ENCODE measurements at places on chromosomes 3 and 15. TPM values are rescaled to one million over a fixed set of nuclear protein-coding genes. Genes with fewer than 3 reads are reported as not detected.

The CD80 gene
- total RNA-seq = not detected

The PLCB2 gene
- 17.7 TPM for total RNA-seq

The OR5K2 gene
- total RNA-seq = not detected

The TRIM42 gene
- total RNA-seq = not detected

The SERPINI1 gene
- total RNA-seq = 6.2 TPM

The ECE2 gene
- not detected for total RNA-seq

The AHSG gene
- total RNA-seq = not detected

The BHLHE40 gene
- 109 TPM for total RNA-seq

The IFRD2 gene
- 118 TPM for total RNA-seq

The ISL2 gene
- total RNA-seq = not detected

The CNTN3 gene
- total RNA-seq = 9.7 TPM

The CHL1 gene
- total RNA-seq = 7.5 TPM

The TUSC7 gene
- not detected for total RNA-seq

- H3K27me3 ChIP-seq = no peaks in the 10 kb centered on the region
- no peaks in the 10 kb centered on the region for H3K36me3 ChIP-seq
- no peak overlapping the region for H3K27ac ChIP-seq
- no peaks in the 10 kb centered on the region for H3K4me1 ChIP-seq
- DNase-seq = no peak
- no peak overlapping the region for H3K4me3 ChIP-seq
These were observed 35.2 kb downstream of the SRPRB start for GRCh38 chr3:133840767-133841166.

GRCh38 chr3:166111562-166111961 is 274.3 kb upstream of the BCHE start:
- H3K27me3 ChIP-seq = no peaks in the 10 kb centered on the region
- H3K36me3 ChIP-seq = no peaks in the 10 kb centered on the region
- no peak overlapping the region for H3K4me3 ChIP-seq
- no peaks in the 10 kb centered on the region for H3K4me1 ChIP-seq

GRCh38 chr3:125166599-125167136 is 45.9 kb downstream of the SLC12A8 start:
- no peak overlapping the region for H3K4me3 ChIP-seq
- no peaks in the 10 kb centered on the region for H3K27me3 ChIP-seq
- H3K36me3 ChIP-seq = no peaks in the 10 kb centered on the region
- H3K4me1 ChIP-seq = peaks cover 13% of the 10 kb centered on the region

DNA sequence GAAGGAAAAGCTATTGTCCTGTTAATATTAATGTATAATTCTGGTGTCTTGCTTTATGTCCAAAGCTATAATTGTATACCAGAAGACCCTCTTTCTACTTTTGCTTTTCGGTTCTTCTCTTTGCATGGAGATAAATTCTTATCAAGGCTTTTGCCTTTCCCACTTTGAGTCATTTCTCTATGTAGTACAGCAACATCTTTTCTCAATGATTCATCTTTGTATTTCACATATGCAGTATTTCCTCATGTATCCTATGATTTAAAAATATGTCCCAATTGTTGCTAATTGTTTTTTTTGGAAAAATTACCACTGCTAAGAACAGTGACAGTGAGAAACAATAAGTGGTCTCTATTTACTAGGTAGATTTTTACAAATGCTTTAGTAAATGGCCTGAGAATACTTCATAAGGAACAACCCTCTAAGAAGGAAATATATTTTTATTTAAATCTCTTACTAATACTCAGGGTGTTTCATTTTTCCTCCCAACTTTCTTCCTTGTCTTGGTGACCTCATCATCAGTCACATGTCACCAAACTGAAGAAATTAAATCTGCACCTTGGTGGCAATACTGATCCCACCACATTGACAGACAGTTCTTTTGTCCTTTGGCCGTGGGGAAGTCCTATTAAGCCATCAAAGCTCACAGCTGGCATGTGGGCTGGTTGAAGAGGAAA is 290.6 kb downstream of the SATB1 start:
- no peak overlapping the region for H3K27ac ChIP-seq
- no peak overlapping the region for H3K4me3 ChIP-seq
- DNase-seq = no peak
- H3K36me3 ChIP-seq = no peaks in the 10 kb centered on the region

DNA sequence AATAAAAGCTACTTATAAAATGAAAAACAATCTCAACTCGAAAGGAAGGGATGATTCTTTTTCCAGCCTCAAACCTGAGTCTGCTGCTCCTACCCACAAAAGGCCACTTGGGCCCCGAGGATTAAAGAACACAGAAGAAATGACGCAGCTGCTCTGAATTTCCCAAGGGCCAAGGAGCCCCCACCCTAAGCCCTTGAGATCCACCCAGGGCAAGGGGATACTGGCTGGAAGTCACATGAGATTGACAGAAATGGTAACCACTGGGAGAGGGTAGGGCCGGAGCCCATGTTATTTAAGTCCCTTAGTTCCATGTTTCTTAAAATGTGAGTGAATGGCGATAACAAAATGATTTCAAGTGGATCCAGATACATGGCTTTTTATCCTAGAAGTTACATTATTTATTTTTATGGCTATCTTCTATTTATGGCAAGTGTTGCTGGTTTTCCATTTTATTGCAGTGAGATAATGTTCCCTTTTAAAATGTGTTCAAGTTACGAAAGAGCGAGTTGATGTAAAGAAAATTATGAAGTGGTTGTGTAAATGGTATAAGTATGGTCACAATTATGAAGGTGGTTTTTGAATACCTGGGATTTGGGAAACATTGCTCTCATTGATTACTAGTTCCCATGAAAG is 16.8 kb downstream of the IGDCC4 start:
- H3K27me3 ChIP-seq = no peaks in the 10 kb centered on the region
- H3K4me3 ChIP-seq = no peak overlapping the region
- DNase-seq = no peak
- no peaks in the 10 kb centered on the region for H3K4me1 ChIP-seq
- no peak overlapping the region for H3K27ac ChIP-seq

DNA sequence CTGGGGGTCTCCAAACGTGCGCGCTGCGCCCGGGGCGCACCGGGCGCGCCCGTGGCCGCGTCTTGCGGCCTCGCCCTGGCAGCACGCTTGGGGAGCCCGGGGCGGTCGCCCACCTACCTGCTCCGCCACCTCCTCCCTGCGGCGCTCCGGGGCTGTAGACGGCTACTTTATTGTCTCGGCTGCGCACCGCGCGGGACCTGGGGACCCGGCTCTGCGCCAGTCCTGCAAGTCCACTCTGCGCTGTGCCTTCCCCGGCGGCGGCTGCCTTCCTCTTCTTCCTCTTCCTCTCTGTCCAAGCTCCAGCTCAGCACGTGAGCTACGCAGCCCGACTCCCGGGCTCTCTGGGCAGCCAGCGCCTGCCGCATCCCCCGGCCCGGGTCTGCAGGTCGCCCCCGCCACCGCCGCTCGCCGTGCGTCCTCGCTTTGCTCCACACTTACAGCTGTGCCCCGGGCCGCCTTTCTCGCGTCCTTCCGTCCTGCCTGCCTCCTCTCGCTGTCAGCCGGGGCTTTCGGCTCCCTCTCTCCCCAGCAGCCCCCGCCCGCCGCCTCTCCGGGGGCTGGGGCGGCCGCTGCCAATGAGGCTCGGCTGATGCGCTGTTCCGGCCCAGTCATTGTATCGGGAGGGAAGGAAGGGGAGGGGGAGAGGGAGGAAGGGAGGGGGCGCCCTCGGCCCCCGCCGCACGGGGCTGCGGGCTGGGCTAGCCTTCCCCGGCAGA is 156.4 kb upstream of the FRMD4B start:
- H3K4me1 ChIP-seq = peaks cover 3% of the 10 kb centered on the region
- peak overlapping the region; percentile 71 for H3K4me3 ChIP-seq
- no peaks in the 10 kb centered on the region for H3K27me3 ChIP-seq
- no peak for DNase-seq
- no peaks in the 10 kb centered on the region for H3K36me3 ChIP-seq
- H3K27ac ChIP-seq = no peak overlapping the region

DNA sequence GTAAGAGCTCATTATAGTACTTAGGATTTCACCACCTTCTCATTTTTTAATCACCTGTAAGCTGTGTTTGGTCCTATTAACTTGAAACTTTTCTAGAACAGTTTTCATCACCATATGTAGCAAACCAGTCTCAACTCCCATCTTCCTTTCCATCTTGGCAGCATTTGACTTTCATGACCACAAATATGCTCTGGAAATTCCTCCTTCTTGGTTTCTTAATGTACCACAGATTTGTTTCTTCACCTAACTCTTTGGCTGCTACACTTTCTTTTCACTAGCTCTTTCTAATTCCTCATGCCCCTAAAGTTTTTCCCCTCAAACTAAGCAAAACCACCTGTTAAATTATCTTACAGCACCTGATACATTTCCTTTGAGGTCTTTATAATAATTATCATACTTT is 13.2 kb upstream of the NMB start:
- H3K4me1 ChIP-seq = no peaks in the 10 kb centered on the region
- no peak overlapping the region for H3K4me3 ChIP-seq
- H3K36me3 ChIP-seq = peaks cover 11% of the 10 kb centered on the region
- H3K27ac ChIP-seq = no peak overlapping the region

- no peak overlapping the region for H3K4me3 ChIP-seq
- H3K36me3 ChIP-seq = peaks cover 8% of the 10 kb centered on the region
- no peaks in the 10 kb centered on the region for H3K27me3 ChIP-seq
- no peak overlapping the region for H3K27ac ChIP-seq
- DNase-seq = no peak
These were observed 10.0 kb downstream of the MRPS25 start for GRCh38 chr3:15055019-15055557.

GRCh38 chr3:135982404-135982761 is 16.9 kb downstream of the PPP2R3A start:
- no peak overlapping the region for H3K4me3 ChIP-seq
- no peaks in the 10 kb centered on the region for H3K4me1 ChIP-seq
- H3K27ac ChIP-seq = no peak overlapping the region
- no peaks in the 10 kb centered on the region for H3K27me3 ChIP-seq

DNA sequence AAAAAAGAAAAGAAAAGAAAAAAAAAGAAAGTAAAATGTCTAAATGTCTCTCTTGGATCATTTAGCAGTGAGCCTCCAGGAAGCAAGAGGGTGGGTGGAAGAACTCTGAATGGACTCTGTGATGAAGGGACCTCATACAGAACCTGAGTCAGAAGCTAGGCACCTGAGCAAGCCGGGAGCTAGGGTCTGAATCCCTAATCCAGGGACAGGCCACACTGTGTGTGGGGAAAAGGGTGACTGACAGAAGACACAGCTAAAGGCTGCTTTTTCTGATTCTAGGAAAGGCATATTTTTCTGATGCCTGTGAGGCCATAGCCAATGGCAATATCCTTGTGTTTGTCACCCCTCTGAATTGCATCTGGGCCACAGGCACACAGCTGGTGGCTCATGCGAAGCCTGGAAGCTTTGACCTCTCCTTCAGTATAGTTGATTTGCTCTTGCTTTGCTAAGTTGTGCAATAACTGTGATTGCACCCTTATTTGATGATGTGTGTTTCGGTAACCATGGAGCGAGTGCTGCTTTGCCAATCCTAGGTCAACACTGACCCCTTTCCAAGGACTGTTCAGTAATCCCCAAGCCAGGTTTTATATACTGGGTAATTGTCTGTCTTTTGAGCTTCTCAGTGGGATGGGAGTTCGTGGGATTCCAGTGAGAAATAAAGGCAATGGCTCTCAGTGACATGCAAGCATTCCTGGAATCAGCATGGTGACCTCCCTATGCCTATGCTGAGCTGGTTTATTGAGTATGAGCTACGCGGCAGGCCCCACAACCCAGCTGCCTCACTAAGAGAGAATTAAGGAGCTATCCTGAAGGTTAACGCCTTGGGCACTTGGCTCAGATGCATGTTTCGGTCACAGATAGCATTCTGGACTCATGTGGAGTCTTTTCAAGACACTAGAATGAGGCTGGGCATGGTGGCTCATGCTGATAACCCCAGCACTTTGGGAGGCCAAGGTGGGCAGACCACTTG is 49.0 kb upstream of the OSBPL11 start:
- H3K27ac ChIP-seq = no peak overlapping the region
- no peak overlapping the region for H3K4me3 ChIP-seq
- H3K4me1 ChIP-seq = no peaks in the 10 kb centered on the region
- no peak for DNase-seq
- no peaks in the 10 kb centered on the region for H3K36me3 ChIP-seq
- no peaks in the 10 kb centered on the region for H3K27me3 ChIP-seq

- H3K27me3 ChIP-seq = no peaks in the 10 kb centered on the region
- DNase-seq = no peak
- H3K36me3 ChIP-seq = no peaks in the 10 kb centered on the region
These were observed at the start of gene CNTN3 for GRCh38 chr3:74614107-74614967. Gene CNTN3 (minus strand): TSS chr3:74614659. CDS start chr3:74521112, 93,547 bp downstream.

DNA sequence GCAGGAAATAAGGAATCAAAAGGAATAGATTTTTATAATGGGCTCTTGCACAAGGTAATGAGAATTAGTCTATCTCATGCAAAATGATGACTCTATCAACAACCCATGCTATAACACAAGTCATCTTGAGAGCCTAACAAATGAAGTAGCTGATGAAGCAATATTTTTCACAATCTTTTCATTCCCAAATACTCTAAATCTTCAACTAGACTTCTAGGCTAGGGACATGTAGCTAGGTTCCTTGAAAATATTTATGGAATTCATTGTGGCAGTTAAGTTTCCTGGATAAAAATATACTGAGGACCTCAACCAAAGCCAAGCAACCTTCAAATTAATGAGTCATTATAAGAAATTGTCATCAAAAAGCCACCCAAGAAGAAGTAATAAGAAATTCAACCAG is 55.4 kb downstream of the DCBLD2 start:
- H3K4me1 ChIP-seq = peaks cover 14% of the 10 kb centered on the region
- no peaks in the 10 kb centered on the region for H3K27me3 ChIP-seq
- no peaks in the 10 kb centered on the region for H3K36me3 ChIP-seq
- H3K4me3 ChIP-seq = no peak overlapping the region

- peaks cover 22% of the 10 kb centered on the region for H3K4me1 ChIP-seq
- H3K4me3 ChIP-seq = peak overlapping the region; percentile 94
- peak overlapping the region; percentile 95 for H3K27ac ChIP-seq
These were observed 1.8 kb downstream of the SMAD3 start for GRCh38 chr15:67066959-67067853.

DNA sequence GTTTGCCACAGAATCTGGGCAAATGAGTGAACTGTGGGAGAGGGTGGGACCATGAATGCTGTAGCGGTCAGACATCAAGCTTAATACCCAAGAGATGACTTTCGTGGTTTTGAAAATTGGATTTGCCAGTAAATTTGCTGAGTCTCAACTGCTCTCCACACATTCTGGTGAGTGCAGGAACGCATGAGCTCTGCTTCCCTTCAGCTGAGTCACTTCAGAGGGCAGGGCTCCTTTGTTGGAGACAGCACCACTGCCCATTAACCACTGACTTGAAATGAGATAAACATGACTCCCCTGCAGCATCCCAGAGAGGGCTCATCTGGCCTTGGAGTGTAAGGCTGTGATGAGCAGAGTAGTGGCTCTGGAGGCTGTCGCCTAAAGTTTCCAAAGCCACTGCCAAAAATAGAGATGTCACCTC is 22.6 kb downstream of the RARRES1 start:
- peaks cover 33% of the 10 kb centered on the region for H3K4me1 ChIP-seq
- no peaks in the 10 kb centered on the region for H3K36me3 ChIP-seq
- DNase-seq = no peak

- no peaks in the 10 kb centered on the region for H3K36me3 ChIP-seq
- H3K27me3 ChIP-seq = no peaks in the 10 kb centered on the region
- peak overlapping the region; percentile 80 for H3K4me3 ChIP-seq
- H3K4me1 ChIP-seq = peaks cover 39% of the 10 kb centered on the region
- peak overlapping the region; percentile 94 for H3K27ac ChIP-seq
- no peak for DNase-seq
These were observed 3.5 kb downstream of the MECOM start for GRCh38 chr3:169659820-169660674.

GRCh38 chr3:112958811-112959560 is 15.9 kb downstream of the CD200R1 start:
- no peak for DNase-seq
- no peaks in the 10 kb centered on the region for H3K4me1 ChIP-seq
- no peak overlapping the region for H3K4me3 ChIP-seq

GRCh38 chr15:70519616-70520015 is 243.7 kb downstream of the UACA start:
- H3K27me3 ChIP-seq = no peaks in the 10 kb centered on the region
- H3K36me3 ChIP-seq = no peaks in the 10 kb centered on the region
- no peak for DNase-seq
- H3K27ac ChIP-seq = no peak overlapping the region

Measured in thoracic aorta (tissue), 2 donors.